Liver (tissue), 10 donors: ENCODE measurements at places on chromosomes 5 and 9. TPM values are rescaled to one million over a fixed set of nuclear protein-coding genes. Genes with fewer than 3 reads are reported as not detected.

GRCh38 chr5:17655921-17656320 lies 21.7 kb downstream of the TAF11L14 start:
- no peaks in the 10 kb centered on the region for H3K4me1 ChIP-seq
- no peaks in the 10 kb centered on the region for H3K27me3 ChIP-seq
- no peak overlapping the region for H3K4me3 ChIP-seq

- DNase-seq: no peak
- H3K27me3 ChIP-seq: no peaks in the 10 kb centered on the region
- peaks cover 2% of the 10 kb centered on the region for H3K4me1 ChIP-seq
- H3K4me3 ChIP-seq: no peak overlapping the region
- H3K36me3 ChIP-seq: no peaks in the 10 kb centered on the region
Observed at GRCh38 chr9:96492993-96493531, 43.1 kb downstream of the HABP4 start.

PDLIM7 gene
- 36.0 TPM for total RNA-seq

IL33 gene
- 15.3 TPM for total RNA-seq
